ENCODE measurements at places on chromosomes 13 and 19.

- peak; percentile 30 for DNase-seq
Measured at GRCh38 chr13:102484329-102484728, 82.5 kb upstream of the FGF14 start.

DNA sequence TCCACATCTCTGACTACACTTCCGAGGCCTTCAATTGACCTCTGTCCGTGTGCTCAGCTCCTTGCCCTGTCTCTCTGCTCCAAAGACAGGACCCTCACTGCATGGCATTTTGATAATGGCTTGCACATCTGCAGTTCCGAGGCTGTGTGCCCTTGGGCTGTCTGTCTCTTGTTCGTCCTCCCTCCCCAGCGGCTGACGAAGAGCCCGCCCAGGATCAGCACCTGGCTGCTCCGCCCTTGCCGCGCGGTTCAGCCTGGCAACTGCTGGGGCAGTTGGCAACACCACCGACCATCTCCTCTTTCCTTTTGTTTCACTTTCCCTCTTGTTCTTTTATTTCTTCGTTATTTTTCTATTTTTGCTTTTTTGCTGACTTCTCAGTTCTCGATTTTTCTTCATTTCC is 270.4 kb downstream of the TEX29 start:
- DNase-seq = no peak

- DNase-seq = peak; percentile 40
Measured at GRCh38 chr13:103694033-103694432, 627.8 kb upstream of the SLC10A2 start.

GRCh38 chr13:46111151-46111550 is 6.3 kb upstream of the CPB2 start:
- DNase-seq = no peak

GRCh38 chr13:43664700-43665191 is 122.0 kb downstream of the ENOX1 start:
- DNase-seq = peak; percentile 68

DNA sequence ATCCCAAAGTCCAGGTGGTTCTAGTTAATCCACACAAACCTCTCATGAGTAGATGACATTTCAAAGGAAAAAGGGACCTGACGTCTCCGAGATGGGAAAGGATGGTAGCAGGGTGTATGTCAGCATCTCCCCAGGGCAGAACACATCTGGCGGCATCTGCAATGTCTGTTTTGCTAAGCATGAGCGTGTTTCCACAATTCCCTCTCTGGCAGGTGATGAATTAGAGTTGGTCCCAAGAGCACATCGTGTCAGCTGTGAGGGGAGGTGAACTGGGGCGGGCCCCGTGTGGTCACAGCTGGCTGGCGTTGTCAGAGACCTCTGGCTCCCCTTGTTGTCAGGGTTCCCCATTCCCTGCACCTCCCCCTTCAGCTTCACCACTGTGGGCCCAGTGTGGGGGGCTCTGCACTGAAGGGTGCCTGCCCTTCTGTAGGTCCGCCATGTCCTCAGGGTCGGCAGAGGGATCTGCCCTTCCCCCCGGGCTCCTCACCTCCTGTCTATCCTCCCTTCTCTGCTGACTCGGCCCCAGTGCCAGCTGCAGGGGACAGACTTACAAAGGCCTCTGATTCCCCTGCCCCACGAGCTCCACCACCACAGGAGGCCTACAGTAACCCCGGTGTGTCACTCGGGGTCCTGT is 58.2 kb downstream of the CDADC1 start:
- DNase-seq = no peak

DNA sequence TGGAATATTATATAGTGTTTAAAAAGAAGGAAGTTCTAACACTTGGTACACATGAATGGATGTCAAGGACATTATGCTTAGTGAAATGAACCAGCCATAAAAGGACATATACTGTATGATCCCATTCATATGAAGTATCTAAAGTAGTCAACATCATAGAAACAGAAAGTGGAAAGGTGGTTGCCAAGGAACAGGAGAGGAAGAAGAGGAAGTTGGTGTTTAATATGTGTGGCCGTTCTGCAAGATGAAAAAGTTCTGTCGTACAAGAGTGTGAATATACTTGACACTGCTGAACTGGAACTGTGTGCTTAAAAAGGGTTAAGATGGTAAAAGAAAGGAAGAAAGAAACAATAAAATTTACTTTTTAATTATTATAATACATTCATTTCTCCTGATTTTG is 33.1 kb upstream of the C1QTNF9 start:
- DNase-seq = no peak

DNA sequence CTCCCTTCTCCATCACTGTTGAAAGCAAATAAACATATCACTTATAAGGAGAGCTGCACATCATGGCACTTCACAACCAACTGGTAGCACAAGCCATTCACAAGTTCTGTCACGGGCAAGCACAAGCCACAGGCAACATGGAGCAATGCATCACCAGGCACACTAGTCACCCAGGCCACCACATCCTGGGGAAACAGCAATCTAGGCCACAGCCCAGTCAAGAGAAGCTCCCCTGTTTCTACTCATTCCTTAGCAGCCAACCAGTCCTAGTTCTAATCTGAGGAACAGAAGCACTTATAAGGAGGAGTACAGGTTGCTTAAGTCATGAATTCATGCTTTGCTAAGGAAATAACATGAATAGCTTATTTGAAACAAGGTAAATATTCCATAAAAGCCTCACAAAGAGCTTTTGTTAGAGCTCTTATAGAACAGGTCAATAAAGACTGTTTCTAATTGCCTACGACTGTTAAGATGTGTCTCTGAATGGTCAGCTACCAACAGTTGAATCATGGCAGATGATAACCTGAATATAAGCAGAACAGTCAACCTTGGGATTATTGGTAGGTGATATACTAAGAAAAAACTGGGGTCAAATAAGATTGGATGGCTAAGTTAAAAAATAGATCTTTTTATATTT is 169.0 kb downstream of the TBC1D4 start:
- DNase-seq = no peak

DNA sequence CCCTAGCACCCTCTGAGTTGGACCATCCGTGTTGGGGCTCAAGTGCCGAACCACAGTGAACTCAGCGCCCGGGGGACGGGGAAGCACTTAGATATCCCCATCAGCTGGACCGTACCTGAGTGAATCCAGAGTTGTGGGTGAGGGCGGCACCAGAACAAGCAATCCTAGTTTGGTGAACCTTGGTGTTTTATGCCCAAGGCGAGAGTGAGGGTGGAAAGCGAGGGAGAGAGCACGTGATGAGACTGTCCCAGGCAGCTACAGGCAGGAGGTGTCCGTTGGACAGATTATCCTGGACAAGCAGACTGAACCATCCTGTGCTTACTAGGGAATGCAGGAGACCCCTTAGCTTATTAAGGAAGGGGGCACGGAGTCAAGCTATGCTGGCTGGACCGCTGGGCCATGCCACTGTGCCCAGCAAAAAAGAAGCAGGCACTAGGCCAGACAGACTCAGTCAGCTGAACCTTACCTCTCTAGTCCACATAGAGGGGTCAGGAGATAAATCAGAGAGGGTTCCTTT is 596 bp downstream of the GET3 start:
- DNase-seq = no peak

DNA sequence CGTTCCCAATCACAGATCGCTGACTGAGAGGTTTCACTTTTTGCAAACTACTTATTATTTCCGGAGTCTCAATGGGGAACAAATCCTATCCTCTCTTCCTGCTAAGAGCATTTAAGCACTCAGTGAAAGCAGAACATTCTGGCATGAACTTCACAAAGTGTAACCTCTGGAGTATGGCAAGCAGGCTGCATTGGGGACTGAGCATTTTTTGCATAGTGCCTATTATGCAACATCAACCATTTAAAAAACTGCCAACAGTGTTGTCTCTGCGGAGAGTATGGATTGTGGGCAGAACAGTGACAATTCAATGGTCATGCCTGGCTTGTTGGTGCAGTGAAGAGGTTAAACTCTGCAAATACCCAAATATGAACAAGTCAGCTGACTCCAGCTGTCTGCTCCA is 484.6 kb downstream of the OLFM4 start:
- DNase-seq = no peak

GRCh38 chr19:58558066-58558622 is at the start of gene UBE2M:
Gene UBE2M (minus strand): TSS chr19:58558611. CDS start chr19:58558381, 230 bp downstream.
- peak; percentile 92 for DNase-seq

GRCh38 chr19:33437393-33437820 is 63.9 kb downstream of the CEBPG start:
- DNase-seq = peak; percentile 66

- peak; percentile 19 for DNase-seq
Measured at GRCh38 chr13:65959305-65959704, 1270.8 kb downstream of the PCDH9 start.

GRCh38 chr19:27765397-27765796 is 1447.6 kb downstream of the UQCRFS1 start:
- DNase-seq = no peak
